ENCODE measurements at places on chromosomes 1 and 21. TPM values are rescaled to one million over a fixed set of nuclear protein-coding genes. Genes with fewer than 3 reads are reported as not detected.

Gene DYNLT5
- polyA plus RNA-seq, result 0.13 TPM

DNA sequence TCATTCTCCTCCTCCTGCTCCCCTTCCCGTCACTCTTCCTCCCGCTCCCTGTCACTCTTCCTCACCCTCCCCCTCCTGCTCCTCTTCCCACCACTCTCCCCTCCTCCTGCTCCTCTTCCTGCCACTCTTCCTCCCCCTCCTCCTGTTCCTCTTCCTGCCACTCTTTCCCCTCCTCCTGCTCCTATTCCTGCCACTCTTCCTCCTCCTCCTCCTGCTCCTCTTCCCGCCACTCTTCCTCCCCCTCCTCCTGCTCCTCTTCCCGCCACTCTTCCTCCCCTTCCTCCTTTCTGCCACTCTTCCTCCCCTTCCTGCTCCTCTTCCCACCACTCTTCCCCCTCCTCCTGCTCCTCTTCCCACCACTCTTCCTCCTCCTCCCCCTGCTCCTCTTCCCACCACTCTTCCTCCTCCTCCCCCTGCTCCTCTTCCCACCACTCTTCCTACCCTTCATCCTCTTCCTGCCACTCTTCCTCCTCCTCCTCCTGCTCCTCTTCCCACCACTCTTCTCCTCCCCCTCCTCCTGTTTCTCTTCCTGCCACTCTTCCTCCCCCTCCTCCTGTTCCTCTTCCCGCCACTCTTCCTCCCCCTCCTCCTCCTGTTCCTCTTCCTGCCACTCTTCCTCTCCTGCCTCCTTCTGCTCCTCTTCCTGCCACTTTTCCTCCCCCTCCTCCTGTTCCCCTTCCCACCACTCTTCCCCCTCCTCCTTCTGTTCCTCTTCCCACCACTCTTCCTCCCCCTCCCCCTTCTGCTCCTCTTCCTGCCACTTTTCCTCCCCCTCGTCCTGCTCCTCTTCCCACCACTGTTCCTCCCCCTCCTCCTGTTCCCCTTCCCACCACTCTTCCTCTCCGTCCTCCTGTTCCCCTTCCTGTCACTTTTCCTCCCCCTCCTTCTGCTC is 28.7 kb upstream of the ARTN start:
- no peak for DNase-seq

GRCh38 chr1:178066296-178066907 is 27.5 kb upstream of the RASAL2 start:
- no peak for DNase-seq

DNA sequence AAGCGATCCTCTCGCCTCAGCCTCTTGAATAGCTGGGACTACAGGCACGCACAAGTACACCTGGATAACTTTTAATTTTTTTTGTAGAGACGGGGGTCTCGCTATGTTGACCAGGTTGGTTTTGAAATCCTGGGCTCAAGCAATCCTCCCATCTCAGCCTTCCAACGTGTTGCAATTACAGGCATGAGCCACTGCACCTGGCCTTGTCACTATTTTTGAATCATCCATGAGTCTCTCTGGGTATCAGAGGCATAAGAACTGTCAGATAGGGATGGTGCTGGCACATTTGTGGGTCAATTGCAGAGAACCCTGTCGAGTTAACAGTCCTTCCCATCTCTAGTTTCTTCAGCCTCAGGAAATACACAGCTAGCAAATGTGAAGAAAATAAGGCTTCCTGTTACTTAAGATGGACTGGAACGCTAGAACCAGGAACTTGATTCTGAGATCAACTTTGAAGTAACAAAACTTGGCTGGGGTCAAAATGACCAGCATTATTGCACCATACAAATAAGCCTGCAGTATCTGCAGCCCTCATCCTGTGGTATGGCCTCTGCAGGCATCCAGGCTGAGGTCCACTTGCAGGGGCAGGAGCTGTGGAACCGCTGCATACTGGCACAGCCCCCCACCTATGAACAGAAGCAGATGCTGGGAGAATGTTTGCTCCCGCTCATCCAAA is 124.3 kb upstream of the GADD45A start:
- DNase-seq, result no peak

DNA sequence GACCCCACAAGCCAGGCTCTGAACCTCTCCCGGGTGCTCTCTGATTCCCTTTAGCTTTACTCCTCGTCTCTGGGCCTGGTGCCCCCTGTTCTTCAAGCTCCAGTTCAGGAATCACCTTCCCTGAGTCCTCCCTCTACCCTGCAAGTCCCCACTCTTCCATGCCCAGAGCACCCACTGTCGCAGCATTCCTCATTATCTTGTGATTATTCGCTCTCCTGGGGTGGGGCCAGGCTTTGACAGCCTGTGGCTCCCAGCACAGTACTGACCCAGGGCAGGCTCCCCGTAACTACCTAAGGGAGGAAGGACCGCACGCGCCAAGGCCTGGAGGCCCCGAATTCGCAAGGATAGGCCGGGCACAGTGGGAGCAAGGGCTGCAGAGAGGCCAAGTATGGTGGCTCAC is 734 bp upstream of the C1orf210 start:
- no peak for DNase-seq
